Iris pigment epithelial cell (primary cell): ENCODE measurements at places on chromosomes 1 and 21.
A peak's percentile ranks its signal among the peaks of the same experiment; 100 is the strongest.

DNA sequence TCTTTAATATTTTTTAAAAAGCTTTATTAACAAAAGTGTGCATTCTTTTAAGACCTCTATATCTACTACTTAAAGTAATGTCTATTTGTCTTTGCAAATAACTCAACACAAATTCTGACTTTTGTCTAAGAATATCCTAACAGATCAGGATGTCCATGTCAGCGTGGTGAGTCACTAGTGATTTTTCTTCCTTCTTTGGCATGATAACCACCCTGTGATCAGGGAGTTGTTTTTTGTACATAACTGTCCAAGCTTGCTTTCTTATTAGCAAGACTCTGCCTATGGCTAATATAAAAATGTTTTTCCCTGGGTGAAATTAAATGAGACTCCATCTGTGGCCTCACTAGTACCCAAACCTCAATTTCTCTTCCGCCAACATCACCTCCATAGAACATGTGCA is 688.9 kb upstream of the ADGRL2 start:
- DNase-seq: peak; percentile 71

- no peak for DNase-seq
Measured at GRCh38 chr1:66400660-66401059, 133.3 kb upstream of the SGIP1 start.

GRCh38 chr1:22238356-22239224 is 95.7 kb upstream of the WNT4 start:
- no peak for DNase-seq

GRCh38 chr1:227170361-227171166 is 147.7 kb downstream of the CDC42BPA start:
- peak; percentile 51 for DNase-seq

DNA sequence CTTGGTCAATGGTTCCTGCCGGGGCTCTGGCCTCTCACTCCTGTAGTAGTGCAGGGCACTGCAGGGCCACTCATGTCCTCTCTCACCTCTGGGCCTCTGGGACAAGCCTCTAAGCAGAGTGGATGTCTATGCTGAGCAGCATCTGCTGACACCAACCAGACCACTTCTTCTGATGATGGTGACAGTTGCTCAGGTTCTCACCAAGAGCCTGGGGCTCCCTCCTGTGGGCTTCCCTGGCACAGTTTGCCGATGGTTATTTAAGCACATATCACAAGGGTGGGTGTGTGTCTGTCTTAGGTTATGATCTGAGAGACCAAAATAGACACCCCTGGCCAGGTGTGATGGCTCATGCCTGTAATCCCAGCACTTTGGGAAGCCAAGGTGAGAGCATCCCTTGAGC is 17.4 kb upstream of the GPR137B start:
- DNase-seq: no peak

DNA sequence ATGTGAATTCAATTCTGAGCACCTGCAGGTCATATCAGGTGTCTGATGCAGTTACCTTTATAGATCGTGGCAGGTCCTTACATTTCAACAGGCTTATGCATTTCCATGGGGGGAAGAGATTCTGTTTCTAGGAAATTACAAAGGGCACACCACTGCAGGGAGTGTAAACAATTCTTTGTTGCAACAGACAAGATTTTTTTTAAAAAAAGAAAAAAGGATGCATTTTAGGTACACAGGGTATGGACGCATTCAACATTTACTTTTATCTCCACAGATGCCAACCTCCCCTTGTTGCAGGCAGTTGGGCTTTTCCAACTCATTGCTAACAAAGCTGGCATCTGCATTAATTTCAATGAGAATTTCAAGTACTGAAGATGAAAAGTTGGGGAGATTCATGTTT is 13.5 kb upstream of the TEKT2 start:
- DNase-seq: no peak

GRCh38 chr21:28509031-28509430 is 483.6 kb downstream of the LTN1 start:
- no peak for DNase-seq

GRCh38 chr21:30083225-30083945 is 83.2 kb downstream of the CLDN17 start:
- DNase-seq: no peak

GRCh38 chr1:187842406-187843165 is 1013.8 kb downstream of the PLA2G4A start:
- DNase-seq: peak; percentile 42

- DNase-seq: no peak
Measured at GRCh38 chr1:111943846-111944749, 45.4 kb downstream of the KCND3 start.

DNA sequence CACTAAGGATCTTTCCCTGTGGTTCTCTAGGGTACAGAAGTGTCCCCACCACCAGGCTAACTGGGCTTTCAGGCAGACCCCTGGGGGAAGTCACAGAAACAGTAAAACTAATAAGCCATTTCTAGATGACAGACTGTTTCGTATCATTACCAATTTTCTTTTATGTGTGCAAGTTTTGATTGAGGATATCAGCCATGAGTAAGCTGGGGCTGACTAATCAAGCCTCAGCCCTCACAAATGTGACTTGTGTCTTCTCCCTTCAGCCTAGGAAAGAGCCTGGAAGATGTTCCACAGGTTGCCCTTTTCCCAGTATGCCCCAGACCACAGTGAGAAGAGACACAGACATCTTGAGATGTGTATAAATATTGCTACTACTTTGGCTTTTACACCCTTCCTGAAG is 10.5 kb downstream of the PTGFRN start:
- DNase-seq: no peak

DNA sequence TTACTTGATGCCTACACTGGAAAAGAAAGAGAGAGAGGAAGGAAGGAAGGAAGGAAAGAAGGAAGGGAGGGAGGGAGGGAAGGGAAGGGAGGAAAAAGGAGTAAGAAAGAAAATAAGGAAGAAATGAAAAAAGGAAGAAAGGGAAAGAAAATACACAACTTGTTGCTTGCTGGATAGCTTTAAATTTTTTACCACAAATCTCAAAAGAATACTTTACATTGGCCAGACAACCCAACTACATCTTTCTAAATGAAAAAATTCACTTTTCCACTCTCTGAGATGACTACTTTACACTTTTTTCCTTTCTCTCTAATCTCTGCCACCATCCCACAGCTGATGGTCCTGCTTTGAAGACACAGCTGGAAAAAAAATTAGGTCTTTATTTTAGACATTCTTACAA is 228.9 kb upstream of the FAM78B start:
- DNase-seq: no peak

GRCh38 chr1:22673486-22674409 is 20.7 kb downstream of the C1QB start:
- peak; percentile 70 for DNase-seq

DNA sequence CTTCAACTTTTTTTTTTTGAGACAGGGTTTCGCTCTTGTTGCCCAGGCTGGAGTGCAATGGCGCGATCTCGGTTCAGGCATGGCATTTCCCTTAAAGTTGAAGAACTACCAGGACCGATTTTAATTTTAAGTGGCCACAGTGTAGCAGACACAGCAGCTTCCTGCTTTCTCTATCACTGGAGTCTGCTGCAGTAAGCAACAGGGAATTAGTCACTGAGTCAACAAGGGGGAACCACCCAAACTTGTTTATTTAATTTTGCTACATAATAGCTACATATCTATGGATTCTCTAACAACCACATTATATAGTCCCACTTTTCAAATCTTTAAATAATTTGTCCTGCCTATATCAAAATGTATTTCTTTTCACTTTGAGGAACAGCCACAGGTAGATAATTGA is 12.5 kb upstream of the TNNI3K start:
- DNase-seq: no peak

DNA sequence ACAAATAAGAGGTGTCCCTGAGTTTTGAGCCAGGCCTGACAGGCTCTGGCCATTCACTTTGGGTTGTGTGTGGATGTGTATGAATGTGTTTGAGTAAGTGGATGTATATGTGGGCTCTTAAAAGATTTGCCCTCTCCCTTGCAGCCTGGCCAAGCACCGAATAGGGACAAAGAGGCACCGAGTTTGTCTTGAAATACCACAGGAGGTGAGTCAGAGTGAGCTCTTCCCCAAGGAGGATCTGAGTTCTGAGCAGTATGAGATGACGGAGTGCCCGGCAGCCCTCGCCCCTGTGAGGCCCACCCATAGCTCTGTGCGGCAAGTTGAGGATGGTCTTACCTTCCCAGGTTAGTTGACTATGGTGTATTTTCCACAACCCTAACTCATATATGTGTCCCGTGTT is 19.0 kb downstream of the KDM4A start:
- peak; percentile 62 for DNase-seq

DNA sequence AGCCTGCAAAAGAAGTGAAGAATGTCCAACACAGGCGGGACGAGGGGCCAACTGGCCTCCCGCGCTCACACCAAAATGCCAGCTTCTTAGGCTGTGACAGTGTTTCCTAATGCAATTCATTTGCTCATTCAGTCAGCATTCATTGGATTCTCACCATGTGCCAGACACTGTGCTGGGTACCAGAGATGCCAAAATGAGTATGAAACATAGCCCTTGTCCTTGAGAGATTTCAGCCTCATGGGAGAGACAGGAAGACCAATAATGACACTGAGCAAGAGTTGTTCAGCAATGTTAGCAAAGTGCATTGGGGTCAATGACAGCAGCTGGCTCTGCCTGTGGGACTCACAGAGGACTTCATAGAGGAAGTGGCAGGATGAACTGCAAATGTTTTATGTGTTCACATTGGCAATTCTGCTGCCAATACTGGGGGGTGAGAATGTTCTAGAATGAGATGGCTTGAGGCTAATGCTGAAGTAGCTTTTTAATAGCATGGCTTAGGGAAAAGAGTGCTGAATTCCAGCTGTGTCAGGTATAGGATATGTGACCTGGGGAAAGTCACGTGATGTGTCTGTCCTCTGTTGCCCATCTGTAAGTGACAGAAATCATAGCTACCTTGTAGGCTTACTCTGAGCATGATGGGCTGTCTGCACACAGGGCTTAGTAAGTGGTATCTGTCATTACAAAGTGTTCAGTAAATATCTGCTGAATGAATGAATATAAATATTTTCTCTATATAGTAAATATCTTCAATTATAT is 58.3 kb upstream of the KIF26B start:
- DNase-seq: no peak

DNA sequence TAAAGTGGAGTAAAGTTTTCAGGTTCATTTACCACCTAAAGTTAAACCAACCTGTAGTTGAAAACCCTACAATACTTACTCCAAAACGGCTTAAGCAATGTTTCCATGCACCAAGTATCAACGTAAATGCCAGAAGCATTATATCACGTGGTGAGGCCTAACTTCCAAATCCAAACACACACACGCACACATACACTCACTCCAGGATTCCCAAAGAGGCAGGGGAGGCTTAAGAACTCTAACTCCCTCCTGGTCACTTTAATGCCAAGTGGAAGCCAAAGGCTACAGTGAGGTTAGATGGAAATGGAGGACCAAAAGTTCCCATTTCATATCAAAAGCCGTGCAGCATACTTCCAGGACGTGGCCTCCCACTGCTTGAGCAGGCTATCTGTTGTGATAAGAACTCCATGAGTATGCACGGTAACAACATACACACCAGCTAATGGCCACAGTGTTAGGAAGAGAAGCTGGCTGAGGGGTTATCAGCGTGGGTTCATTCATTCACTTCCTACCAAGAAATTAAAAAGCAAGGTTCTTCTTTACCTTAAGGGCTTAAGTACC is 224.1 kb downstream of the SLC45A1 start:
- DNase-seq: peak; percentile 61

GRCh38 chr1:24702511-24703293 is 42.5 kb upstream of the CLIC4 start:
- DNase-seq: peak; percentile 58

DNA sequence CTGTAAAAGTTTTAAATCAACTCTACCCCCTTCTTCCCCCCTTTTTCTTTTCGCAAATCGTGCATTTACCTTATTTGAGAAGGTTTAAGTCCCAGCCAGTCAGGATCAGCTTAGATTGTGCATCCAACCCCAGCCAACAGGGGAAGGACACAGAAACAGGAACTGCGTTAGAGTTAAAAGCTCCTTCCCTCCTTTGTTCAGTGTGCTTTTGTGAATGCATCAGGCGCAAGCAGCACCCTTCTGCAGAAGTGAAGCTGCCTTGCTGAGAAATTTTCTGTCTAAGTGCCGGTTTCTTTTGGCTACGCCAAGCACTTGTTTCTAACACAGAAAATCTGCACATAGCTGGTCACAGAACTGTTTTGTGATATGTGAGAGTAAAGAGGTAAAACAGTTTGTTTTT is 56.2 kb upstream of the PRRC2C start:
- DNase-seq: no peak

GRCh38 chr1:95832370-95832769 is 598.4 kb downstream of the RWDD3 start:
- DNase-seq: no peak

DNA sequence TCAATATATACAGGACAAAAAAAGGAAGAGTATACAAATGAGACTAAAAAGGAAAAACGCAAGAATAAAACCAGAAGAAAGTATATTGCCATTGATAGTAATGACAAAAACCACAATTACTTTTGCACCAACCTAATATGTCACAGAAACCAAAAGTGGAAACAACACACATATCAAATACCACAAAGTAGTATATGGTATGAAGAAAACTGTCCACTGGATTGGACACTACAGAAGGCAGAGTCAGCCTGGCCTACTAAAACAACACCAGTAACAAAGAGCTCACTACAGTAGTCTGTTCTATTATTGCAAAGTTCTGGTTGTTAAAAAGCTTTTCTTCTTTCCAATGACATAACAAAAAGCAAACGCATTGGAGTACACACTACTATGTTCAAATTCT is 17.7 kb downstream of the TESK2 start:
- DNase-seq: no peak
